GM23338 (cell line): ENCODE measurements at places on chromosomes 5 and 9.

DNA sequence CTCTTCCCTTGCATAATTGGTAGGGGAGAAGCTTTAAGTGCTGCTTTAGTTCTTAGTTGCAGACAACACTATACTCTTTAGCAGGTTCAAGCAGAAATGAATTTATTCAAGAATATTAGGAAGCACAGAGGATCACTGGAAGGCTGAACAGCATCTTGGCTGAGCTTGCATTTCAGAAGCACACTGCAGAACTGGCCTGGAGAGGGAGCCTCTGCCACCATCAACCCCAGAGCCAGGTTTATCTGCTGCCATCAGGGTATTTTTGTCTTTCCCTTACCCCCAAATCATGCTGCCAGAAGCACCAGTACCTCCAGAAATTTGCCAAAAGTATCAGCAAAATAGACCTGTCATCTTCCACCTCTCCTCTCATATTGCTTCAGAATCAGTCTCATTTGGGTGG lies 440.7 kb downstream of the DMAC1 start:
- peak; percentile 10 for DNase-seq

DNA sequence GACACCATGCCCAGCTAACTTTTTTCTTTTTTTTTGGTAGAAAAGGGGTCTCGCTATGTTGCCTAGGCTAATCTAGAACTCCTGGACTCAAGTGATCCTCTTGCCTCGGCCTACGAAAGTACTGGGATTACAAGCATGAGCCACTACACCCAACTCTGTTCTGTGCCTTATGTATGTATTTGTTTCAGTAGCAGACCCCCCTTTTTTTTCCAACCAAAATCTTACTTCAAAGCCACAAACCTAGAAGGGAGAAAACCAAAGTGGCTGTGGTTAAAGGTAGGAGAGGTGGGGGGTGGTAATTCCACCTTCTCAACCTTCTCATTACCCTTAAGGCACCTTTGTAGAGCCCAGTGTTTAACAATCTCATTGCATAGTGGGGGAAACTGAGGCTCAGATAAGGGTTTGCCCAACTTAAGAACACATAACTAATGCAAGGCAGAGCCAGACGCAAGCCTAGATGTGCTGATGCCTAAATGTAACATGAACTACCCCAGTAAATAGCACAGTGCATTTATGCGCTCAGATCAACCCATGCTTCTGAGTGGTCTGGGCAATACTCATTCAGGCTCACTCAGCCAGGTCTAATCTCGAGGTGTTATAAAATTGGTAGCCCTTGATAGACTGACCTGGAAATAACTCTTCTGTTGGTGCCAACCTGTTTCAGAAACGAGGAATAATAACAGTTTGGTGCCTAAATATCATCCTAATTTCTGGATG lies 33.0 kb downstream of the ITK start:
- no peak for DNase-seq

DNA sequence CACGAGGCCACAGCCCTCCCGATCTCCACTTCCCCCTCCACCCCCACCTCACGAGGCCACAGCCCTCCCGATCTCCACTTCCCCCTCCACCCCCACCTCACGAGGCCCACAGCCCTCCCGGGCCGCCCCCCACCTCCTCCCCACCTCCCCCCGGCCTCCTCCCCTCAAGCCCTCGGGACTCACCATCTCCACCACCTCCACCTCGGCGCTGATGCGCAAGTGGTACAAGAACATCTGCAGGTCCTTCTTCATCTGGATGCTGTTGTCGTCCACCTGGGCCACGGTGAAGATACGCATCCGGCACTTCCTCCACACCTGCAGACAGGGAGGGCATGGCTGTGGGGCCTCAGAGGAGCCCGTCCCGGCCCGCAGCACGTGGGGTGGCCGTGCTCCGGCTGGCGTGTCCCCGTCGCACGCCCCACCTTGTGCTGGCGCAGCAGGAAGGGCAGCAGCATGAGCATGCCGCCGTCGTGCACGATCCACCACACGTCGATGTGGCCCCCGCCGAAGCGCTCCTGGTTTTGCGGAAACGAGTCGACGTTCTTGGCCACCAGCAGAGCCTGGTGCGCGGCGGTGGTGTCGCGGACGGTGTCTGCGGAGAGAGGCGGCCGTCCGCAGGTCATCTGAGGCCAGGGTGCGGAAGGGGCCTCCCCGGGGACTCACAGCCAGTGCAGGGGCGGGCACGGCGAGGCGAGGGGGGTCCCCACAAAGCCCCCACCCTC lies 48.0 kb downstream of the SLC12A7 start:
- no peak for DNase-seq

GRCh38 chr5:14507156-14507941 lies 74.2 kb upstream of the OTULINL start:
- no peak for DNase-seq

DNA sequence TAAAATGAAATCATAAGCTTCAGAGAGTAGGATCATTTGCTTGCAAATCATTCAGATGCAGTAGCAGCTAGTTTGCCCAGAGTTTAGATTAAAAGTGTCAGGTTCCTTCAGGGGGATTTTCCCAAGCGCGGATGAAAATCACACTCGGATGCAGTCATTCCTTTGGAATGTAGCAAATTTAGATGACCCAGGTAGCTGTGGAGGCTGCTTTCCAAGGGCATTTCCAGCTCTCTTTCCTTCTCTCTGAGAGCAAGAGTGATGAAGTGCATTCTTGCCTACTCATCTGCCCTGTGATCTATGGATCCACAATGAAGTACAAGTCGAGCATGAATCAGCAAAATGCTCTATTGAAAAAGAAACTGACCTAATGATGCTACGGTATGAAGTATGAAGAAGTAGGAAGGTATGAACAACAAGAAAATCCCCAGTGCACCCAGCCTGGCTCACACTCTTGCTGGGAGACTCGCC lies 200.2 kb downstream of the PLK2 start:
- peak; percentile 75 for DNase-seq
